ENCODE measurements at places on chromosomes 12 and 14. TPM values are rescaled to one million over a fixed set of nuclear protein-coding genes. Genes with fewer than 3 reads are reported as not detected.
A peak's percentile ranks its signal among the peaks of the same experiment; 100 is the strongest.

Gene IAPP
- not detected for total RNA-seq

- peak; percentile 32 for ATAC-seq
These were observed 376 bp downstream of the INSM2 start for GRCh38 chr14:35534208-35534872.

DNA sequence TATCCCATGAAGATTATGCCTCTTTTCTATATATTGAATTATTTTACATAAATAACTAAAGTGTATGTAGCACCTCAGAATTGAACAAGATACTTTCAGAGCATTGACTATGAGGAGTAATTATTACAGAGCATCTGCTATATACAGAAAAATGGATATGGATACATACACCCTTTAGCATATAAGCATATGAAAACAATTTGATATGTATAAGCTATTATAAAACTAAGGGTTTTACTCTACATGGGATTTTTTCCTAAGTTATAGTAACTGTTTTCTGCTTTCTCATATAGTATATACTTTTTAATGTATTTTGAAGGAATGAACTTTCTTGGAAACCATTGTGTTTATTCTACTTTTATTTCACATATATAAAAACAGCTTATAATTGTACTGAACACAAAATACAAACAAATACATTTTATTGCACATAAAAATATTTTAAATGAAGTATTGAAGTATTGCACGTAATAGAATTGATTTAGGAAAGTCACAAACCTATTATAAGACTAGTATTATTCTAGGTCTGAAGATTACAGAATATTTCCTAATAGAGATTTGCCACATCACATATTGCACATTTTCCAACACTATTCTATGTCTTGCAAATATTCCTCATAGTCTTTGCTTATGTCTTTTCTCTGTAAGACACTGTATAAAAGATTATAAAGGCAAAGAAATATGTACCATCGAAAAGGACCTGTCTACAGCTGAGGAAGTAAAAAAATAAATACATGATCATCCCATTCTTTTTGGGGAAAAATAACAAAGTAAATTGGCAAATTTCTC, 8.4 kb downstream of the CD69 start:
- no peak for ATAC-seq

DNA sequence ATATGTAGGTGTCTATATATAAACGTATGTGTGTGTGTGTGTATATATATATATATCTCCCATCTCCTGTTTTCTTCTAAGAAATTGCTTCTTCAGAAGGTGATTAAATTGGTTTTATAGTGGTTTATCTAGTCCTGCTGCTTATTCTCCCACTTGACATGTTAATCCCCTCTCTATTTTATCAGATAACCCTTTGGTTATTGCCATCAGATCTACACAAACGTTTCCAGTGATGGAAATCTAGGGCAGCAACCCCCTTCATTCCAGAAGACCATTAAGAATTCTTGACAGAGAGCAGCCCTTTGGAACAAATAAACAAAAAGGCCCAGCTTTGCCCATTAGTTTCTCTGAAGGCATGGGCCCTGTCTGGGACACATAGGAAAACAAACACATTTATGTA, 34.2 kb upstream of the YARS2 start:
- no peak for ATAC-seq

GRCh38 chr14:22434030-22434429, 155.0 kb downstream of the DAD1 start:
- no peak for ATAC-seq

- peak; percentile 88 for ATAC-seq
These were observed 31.2 kb downstream of the TMCC3 start for GRCh38 chr12:94618995-94619695.
